ENCODE measurements at places on chromosomes 16 and 17.

GRCh38 chr17:48792033-48792798, 24.8 kb downstream of the TTLL6 start:
- DNase-seq = no peak

DNA sequence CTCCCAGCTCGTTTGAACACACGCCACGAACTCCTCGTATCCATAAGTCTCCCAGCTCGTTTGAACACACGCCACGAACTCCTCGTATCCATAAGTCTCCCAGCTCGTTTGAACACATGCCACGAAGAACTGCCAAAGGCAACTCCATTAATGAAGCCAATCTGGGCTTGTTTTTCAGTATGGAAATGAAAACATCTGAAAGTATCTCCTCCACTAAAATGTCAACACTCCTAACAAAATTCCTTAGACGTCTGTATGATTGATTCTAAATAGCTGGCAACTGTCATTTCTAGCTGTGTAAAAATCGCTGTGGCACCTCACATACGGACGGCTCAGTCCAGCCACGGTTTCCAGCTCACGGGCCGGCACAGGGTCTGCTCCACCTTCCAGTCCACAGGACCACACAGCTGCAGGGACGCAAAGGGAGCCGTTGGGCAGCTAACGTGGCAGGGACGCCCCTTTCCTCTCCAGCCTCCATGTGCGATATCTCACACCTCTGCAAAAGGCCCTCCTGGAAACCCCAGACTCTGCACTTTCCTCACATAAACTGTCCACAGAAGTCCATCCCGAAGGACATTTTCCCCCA, 67.1 kb upstream of the METRNL start:
- DNase-seq = no peak

DNA sequence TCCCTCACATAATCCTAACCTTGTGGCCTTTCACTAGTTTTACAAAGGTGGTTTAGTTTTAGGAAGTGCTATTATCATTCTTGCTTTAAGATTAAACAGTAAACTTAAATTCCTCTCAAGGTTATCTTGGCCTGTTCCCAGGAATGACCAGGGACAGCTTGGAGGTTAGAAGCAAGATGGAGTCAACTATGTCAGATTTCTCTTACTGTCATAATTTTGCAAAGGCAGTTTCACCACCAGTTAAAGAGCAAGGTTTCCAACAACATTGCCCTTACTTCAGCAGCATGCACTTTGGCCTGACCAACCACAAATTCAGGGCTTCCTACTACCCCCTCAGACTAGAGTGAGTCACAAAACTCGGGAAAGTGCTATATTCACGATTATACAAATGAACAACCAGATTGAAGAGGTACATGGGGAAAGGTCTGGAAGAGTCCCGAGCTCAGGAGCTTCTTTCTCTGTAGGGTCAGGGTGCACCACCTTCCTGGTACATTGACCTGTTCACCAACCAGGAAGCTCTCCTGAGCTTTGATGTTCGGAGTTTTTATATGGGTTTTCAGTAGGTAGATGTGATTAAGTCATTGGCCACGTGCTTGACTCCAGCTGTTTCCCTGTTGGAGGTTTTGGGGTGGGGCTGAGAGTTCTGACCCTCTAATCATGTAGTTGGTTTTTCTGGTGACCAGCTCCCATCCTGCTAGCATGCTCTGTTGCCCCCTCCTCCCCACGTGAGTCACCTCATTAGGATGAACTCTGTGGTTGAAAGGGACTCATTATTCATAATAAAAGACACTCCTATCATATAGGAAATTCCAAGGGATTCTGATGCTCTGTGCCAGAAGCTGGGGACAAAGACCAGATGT, 19.4 kb downstream of the RHOT1 start:
- DNase-seq = no peak

DNA sequence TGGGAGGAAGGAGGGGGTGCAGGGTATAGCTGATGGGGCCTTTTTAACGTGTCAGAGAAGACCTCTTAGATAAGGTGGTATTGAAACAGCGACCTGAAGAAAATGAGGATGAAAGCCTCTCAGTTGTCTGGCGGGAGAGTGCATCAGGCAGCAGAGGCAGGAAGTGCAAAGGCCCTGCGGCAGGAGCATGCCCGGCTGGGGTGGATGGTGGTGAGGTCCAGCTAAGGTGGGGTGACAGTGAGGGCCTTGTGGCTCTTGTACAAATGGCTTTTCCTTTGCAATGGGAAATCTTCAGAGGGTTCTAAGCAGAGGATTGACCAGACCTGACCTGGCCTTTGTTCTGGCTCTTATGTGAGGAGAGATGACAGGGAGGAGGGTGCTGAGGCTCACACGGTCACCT, 11.4 kb downstream of the MMP15 start:
- DNase-seq = no peak

- DNase-seq = no peak
Measured at GRCh38 chr16:10989559-10989958, 45.2 kb downstream of the CLEC16A start.

- no peak for DNase-seq
Measured at GRCh38 chr16:89473791-89474414, 16.5 kb downstream of the ANKRD11 start.

- DNase-seq = no peak
Measured at GRCh38 chr17:80987941-80988461, 3.6 kb upstream of the CHMP6 start.

DNA sequence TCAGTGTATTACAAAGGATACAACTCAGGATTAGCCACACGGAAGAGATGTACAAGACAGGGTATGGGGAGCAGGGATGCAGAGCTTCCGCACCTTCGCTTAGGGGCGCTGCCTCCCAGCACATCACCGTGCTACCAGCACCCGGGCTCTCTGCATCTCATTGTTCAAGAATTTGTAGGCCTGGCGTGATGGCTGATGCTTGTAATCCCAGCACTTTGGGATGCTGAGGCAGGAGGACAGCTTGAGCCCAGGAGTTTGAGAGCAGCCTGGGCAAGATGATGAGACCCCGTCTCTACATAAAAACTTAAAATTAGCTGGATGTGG, 43.2 kb downstream of the RAB11FIP4 start:
- no peak for DNase-seq

DNA sequence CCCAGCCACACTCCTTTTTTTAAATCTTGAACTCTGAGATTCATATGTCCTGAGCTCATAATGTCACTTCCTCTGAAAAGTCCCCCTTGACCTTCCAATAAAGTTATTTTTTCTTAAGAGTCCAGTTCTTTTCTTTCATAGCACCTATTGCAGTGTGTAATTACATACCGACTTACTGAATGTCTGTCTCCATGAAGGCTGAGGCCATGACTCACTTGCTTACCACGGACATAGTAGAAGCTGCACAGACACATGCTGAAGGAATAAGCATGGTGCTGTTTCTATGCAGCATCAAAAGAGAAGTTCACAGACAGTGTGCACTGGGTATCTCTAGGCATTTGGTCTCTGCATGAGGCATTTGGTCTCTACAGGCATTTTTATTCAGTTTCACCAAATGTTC, 77.2 kb downstream of the C17orf67 start:
- DNase-seq = no peak

- DNase-seq = no peak
Measured at GRCh38 chr17:491086-492021, 138.7 kb upstream of the RPH3AL start.

- DNase-seq = no peak
Measured at GRCh38 chr16:13896543-13897182, 23.3 kb upstream of the ERCC4 start.

DNA sequence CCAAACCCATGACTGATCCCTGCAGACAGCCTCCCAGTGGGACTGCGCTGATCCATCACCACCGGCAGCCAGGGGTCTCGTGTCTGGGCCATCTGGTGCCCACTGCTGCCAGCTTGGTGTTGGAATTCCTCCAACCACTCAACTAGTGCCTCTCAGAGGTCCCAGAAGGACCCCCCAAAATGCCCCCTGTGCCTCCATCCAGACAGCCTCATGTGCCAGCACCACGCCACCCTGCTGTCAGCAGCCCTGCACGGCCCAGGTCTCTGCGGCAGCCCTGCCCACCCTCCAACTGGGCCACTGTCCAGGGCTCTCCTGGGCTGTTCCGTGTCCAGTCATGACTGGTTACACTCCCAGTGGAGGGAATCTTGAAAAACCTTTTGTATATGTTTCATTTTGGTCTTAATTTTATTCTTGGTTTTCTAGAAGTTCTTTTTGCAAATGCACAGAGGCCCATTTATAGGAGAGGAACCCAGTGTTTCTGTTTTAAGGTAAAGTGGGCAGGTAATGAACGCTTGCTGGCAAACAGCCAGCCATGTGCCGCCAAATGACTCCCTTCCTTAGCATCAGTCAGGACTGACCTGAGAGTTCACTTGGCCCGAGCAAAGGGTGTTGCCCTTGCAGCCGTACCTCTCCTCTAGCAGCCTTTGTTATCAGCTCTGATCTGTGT, 34.6 kb downstream of the GRIN2C start:
- DNase-seq = no peak

- DNase-seq = no peak
Measured at GRCh38 chr16:23905027-23905426, 69.2 kb downstream of the PRKCB start.

DNA sequence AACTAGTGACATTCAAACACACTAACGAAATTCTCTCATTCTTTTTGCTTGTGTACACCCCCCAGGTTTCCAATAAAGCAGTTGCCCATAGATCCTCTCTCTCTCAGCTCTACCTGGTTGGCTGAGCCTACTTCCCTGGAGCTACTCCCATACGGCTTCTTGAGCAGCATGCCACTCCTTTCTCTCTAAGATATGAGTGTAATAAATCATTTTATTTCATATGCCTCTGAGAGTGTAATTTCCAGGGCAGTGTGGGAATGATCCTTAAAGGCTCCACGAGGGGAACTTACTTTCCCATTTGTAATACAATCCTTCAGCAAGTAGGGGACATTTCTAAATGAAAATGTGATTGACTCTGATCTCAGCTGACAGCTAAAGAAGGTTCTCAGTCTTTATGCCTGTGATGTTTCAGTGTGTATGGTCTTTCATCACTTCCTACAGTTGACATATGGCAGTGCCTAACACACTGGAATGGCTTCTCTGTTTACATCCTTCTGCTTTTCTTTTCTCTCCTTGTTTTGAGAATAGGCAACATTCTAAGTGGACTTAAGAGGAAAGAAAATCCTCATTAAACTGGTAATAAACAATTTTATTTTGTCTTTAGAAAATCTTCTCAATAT, 1194.3 kb upstream of the CDH8 start:
- no peak for DNase-seq

DNA sequence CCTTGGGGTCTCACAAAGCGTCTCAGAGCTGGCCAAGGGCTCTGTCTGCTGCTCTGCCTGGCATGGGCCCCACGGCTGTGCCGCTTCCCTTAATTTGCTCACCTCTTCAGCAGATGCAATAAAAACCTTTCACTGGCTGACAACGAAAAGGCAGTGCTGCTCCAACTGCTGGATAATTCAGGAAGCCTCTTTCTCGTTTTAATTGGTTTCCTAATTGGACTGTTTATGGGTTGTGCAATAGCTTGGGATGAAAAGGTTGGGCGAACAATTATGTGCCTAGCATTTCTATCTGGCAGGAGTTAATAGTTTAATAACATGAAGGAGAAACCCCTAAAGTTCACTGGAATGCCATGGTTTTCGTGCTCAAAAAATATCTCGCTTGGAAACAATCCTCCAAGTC, 234.1 kb upstream of the IRX5 start:
- no peak for DNase-seq

DNA sequence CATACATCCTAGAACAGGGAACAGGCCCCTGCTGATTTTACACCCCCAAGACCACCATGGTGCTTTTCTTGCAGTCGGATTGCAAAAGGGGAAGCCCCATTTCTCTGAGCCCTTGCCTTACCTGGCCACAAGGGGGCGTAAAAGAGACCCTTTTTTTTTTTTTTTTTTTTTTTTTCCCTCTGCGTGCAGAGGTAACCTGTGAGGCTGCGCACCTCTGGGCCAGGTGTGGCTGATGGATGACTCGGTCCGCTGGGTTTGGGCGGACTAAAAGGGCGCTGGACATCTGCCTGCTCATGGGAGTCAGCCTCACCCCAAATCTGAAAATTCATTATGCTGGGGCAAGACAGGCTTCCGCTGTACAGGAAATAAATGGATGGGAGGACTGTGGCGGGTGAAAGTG, 281.0 kb downstream of the CBLN1 start:
- no peak for DNase-seq

GRCh38 chr16:69941251-69942098, 9.7 kb upstream of the CLEC18A start:
- no peak for DNase-seq

DNA sequence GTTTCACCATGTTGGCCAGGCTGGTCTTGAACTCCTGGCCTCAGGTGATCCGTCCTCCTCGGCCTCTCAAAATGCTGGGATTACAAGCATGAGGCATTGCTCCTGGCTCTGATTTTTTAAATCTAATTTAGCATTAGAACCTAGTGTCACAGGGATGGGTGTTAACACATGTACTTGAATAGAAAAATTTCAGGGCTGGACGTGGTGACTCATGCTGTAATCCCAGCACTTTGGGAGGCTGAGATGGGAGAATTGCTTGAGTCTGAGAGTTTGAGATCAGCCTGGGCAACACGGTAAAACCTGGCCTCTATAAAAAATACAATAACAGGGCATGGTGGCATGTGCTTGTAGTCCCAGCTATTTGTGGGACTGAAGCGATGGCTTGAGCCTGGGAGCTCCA, 6.0 kb upstream of the RNF135 start:
- no peak for DNase-seq

DNA sequence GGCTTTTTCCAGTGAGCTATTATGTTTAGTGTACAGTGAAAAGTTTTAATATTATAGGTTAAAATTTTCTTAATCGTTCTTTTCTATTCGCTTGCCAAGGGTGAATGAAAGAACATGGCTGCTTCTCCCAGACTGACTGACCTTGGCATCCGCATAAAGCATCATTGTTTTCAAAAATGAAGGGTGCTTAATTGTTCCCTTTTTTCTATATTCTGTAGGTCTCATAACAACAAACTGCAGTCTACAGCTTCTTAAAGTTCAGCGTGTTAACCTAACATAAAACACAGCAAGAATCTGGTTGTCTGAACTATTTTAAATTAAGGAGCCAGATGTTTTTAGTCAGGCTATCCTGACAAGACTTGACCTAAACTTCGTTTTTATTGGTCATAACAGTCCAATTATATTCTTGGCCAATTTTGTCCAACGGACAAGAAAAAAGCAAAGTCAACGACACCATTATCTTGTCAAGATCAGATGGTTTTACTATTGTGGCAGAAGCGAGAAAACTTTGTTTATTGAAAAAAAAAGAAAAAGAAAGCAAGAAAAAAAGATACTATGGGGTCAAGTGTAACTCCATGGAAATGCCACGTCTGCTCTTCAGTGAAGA, 14.1 kb downstream of the C17orf58 start:
- DNase-seq = no peak

- DNase-seq = no peak
Measured at GRCh38 chr17:82034371-82035011, 3.0 kb downstream of the DCXR start.

DNA sequence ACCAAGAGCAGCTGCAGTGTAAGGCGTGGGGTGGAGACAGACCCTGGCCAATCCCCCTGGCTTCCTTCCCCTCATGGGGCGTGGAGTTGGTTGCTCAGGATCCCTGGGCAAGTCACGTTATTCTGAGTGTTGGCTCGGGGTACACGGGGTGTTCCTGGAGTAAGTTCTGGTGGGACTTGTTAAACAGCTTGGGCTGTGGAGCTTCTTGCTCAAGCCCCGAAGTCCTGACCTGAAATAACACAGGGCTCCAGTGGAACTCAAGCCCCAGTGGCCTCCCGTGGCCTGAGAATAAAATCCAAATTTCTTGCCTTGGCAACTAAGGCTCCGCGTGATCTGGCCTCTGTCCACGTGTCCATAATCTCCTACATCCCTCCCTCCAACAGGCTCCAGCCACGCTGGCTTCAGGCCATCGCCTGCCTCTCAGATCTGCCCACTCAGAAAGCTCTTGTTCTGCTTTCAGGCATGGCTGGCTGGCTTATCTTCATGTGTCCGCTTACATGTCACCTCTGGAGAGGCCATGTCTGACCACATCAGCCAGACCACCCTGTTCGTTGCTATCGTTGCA, 49.3 kb upstream of the BCO1 start:
- DNase-seq = no peak
